ENCODE measurements at places on chromosomes 11 and 22.

DNA sequence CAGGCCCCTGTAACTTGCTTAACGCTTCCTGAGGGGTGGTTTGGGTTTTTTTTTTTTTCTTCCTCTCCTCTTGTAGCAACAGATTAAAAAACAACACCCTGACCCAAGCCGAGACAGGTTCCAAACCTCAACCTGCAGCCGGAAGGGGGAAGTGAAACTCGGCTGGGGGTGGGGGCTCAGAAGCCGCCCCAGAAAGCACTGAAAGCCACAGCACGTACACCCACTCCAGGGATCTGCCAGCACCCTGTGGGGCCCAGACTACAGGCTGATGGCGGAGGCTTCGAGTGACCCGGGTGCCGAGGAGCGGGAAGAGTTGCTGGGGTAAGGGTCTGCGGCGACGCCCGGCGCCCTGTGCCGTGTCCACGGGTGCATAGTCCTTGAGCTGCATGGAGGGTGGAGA is at the start of gene LSP1:
Gene LSP1, plus strand, starts transcription at position 208 of the 400 bp plus-strand sequence. Its CDS starts 61 bp downstream, at position 269.
- no peak for DNase-seq

- DNase-seq, result no peak
Observed at GRCh38 chr11:46105134-46105628, 16.1 kb downstream of the PHF21A start.

DNA sequence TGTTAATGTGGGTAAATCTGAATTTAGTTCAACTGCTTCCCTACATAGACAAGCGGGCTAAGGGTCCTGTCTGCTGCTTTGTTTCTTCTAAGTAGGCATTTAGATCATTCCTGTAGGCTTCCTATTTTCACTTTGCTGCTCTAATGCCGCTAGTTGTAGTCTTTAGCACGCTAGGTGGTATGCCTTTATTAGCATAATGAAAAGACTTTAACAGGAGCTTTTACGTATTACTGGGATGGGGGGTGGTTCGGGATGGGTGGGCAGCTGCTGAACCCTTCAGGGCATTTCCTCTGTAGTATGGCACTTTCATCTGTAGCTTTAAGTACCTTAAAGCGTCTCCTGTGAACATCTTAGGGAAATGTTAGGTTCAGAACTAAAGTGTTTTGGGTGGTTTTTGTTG is 85.3 kb downstream of the GGT1 start:
- DNase-seq, result no peak

- no peak for DNase-seq
Observed at GRCh38 chr22:20580611-20581502, 73.4 kb downstream of the MED15 start.
